ENCODE measurements at places on chromosomes 7 and 10. TPM values are rescaled to one million over a fixed set of nuclear protein-coding genes. Genes with fewer than 3 reads are reported as not detected.

RPA3 gene
- total RNA-seq = 33.7 TPM

CYP26A1 gene
- total RNA-seq = 0.22 TPM

MEOX2 gene
- 1.2 TPM for total RNA-seq

- H3K4me3 ChIP-seq = no peak overlapping the region
- no peaks in the 10 kb centered on the region for H3K27me3 ChIP-seq
- H3K4me1 ChIP-seq = no peaks in the 10 kb centered on the region
- DNase-seq = no peak
- H3K36me3 ChIP-seq = no peaks in the 10 kb centered on the region
Observed at GRCh38 chr7:33196221-33196620, 66.9 kb downstream of the BBS9 start.

- peak; percentile 83 for DNase-seq
- H3K27me3 ChIP-seq = no peaks in the 10 kb centered on the region
- no peak overlapping the region for H3K27ac ChIP-seq
Observed at GRCh38 chr7:100119970-100120732, 717 bp downstream of the CNPY4 start.
